ENCODE measurements at places on chromosomes 5 and 9. TPM values are rescaled to one million over a fixed set of nuclear protein-coding genes. Genes with fewer than 3 reads are reported as not detected.

GABRA1 gene
- not detected for total RNA-seq

DNA sequence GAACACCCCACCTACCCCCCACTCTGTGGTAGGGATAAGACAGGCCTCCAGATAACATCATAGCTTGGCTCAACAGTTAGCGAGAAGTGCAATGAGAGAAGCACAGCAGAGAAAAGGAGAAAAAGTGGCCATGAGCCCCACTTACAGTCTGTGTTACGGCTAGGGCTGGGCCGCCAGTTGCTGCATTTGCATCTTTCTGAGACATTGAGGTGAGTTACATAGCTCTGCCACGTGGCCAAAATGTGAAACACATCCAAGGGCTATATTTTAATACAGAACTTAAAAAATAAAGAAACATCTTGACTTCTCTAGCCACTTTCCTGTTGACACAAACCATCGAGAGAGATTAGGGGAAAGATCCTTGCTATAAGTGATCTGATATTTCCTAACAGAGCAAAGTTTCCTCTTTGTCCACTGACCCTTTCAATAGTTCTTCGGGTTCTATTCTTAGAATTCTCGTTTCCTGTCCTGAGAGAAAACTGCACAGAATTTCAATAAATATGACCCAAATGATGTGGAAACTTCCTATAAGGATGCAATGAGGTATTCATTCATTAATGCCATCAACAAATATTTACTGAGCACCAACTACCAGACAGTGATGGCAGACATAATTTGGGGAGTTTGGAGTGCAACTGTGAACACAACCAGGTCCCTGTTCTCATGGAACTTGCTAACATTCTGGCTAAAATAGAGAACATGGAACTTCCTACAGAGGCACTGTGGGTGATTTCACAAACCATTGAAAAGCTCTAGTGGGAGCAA, 3.2 kb upstream of the TLE4 start:
- DNase-seq, result no peak
- no peaks in the 10 kb centered on the region for H3K36me3 ChIP-seq
- peaks cover 35% of the 10 kb centered on the region for H3K27me3 ChIP-seq
- peaks cover 5% of the 10 kb centered on the region for H3K4me1 ChIP-seq
- no peak overlapping the region for H3K4me3 ChIP-seq

DNA sequence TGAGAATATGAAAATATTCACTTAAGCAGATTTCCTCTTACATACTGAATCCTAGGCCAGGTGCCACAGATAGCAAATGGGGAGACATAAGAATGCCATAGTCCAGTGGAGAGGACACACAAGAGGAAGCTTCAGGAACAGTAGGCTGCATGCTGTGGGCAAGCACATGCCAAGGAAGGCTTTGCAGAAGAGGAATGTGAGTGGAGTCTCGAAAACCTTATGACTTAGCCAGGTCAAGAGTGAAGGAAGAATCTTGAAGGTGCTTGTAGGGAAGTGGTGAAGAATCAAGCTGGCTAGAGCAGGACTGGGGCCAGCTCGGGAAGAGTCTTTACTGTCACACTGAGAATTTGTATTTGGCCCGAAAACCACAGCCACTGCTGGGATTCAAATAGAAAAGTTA, 20.4 kb downstream of the RPS23 start:
- no peak overlapping the region for H3K27ac ChIP-seq
- no peaks in the 10 kb centered on the region for H3K4me1 ChIP-seq
- no peaks in the 10 kb centered on the region for H3K27me3 ChIP-seq
- H3K4me3 ChIP-seq, result no peak overlapping the region

TMEM171 gene
- not detected for total RNA-seq

EQTN gene
- total RNA-seq, result not detected

DNA sequence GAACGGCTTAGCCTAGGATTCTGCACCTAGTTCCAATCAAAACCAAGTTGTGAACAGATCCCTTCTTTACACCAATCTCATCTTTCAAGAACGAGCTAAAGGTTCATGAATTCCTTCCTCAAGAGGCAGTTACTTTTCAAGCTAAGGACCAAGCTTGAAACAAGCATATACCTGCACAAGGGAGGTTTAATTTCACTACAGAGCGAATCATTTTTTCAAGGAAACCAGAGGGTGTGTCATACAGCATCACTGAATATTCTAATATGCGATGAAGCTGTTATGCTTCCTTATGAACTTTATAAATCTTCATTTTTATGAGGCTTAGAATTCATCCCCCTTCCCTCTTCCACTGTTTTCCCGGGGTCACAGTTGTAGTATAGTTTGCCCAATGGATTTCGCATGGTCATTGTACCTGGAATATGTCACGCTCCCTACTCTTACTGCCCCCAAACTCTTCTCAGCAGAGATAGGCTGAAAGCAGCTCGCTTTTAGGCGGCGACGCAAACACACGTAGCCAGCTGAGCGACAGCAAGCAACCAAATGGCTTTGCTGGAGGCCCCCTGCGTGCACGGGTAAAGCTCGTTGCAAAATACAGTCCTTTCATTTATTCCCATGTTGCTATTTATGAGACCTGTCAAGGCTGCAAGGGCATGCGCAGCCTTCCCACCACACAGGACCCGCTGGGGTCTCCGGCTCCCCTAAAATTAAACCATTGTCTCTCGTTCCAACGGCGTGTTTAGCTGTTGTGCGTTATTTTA, 832 bp downstream of the LMBRD2 start:
- DNase-seq, result peak; percentile 62
- peak overlapping the region; percentile 90 for H3K4me3 ChIP-seq
- H3K4me1 ChIP-seq, result peaks cover 72% of the 10 kb centered on the region
- peak overlapping the region; percentile 83 for H3K27ac ChIP-seq
- no peaks in the 10 kb centered on the region for H3K27me3 ChIP-seq

DNA sequence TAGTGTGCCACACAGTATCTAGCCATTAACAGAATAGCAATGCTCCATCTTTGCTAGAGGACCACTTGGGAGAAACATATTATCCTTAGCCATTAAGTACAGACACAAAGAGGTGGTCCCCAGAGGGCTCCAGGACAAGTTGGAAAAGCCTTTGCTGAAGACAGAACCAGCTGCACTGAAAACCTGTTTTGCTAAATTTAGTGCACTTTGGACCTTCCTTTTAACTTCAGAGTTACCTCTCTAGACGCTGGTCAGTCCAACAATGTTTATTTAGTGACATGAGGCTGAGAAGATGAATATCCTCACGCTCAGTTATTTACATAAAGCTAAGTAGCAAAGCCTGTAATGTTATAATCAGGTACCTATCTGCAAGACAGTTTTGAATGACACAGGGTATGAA, 265.0 kb upstream of the ZNF608 start:
- H3K27ac ChIP-seq, result no peak overlapping the region
- H3K4me1 ChIP-seq, result peaks cover 25% of the 10 kb centered on the region
- H3K27me3 ChIP-seq, result no peaks in the 10 kb centered on the region
- H3K4me3 ChIP-seq, result no peak overlapping the region
- peak; percentile 5 for DNase-seq

GRCh38 chr5:152592416-152592815, 187.3 kb upstream of the NMUR2 start:
- DNase-seq, result no peak
- no peaks in the 10 kb centered on the region for H3K27me3 ChIP-seq
- no peak overlapping the region for H3K27ac ChIP-seq
- H3K4me1 ChIP-seq, result no peaks in the 10 kb centered on the region
- no peaks in the 10 kb centered on the region for H3K36me3 ChIP-seq
- no peak overlapping the region for H3K4me3 ChIP-seq

GABRA6 gene
- total RNA-seq, result not detected

DNA sequence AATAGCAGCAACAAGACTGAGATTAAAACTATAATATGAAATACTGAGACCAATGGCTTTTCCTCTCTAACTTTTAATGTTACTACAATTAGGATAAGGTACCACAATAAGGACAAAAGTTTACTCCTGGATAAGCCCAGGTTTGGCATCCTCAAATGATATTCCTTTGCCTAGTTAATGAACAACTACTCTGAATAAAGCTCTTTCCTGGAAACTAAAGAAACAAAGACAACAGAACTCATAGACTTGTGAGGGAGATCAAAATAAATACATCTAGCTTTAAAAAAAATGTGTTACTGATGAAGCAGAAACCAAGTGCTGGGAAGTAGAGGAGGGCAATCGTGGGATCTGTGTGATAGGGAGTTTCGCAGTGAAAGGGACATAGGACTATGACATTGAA, 19.3 kb upstream of the RAPGEF6 start:
- H3K27ac ChIP-seq, result peak overlapping the region; percentile 24
- peaks cover 30% of the 10 kb centered on the region for H3K4me1 ChIP-seq
- H3K4me3 ChIP-seq, result no peak overlapping the region
- DNase-seq, result no peak

PCDH12 gene
- total RNA-seq, result not detected

ZNF608 gene
- 0.83 TPM for total RNA-seq

- H3K4me1 ChIP-seq, result no peaks in the 10 kb centered on the region
- no peaks in the 10 kb centered on the region for H3K36me3 ChIP-seq
- no peak overlapping the region for H3K27ac ChIP-seq
- no peaks in the 10 kb centered on the region for H3K27me3 ChIP-seq
Observed at GRCh38 chr9:84996029-84996428, 326.5 kb downstream of the NTRK2 start.

DNA sequence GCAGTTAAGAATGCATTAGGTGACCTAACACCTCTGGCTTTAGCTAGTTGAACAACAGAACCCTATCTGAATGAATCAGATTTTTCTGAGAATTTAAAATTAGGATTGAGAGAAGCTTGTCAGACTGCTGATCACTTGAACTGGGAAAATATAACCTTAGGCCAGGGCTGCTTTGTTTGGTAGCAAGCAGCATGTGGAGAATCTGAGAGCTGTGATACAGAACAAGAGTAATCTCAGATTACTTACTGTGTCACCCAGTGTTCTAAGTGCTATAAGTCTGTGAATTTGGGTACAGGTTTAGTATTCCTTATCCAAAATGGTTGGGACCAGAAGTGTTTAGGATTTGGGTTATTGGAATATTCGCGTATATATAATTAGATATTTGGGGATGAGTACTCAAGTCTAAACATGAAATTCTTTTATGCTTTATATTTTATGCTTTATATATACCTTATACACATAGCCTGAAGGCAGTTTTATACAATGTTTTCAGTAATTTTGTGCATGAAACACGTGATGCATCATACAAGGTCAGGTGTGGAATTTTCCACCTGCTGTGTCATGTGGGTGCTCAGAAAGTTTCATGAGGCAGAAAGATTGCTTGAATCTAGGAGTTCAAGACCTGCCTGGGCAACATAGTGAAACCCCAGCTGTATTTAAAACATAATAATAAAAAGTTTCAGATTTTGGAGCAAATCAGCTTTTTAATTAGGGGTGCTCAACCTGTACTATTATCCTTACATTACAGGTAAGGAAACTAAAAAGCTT, 8.3 kb upstream of the CHD1 start:
- peaks cover 15% of the 10 kb centered on the region for H3K4me1 ChIP-seq
- no peak overlapping the region for H3K27ac ChIP-seq
- no peak overlapping the region for H3K4me3 ChIP-seq
- H3K27me3 ChIP-seq, result no peaks in the 10 kb centered on the region

- peak overlapping the region; percentile 70 for H3K27ac ChIP-seq
- DNase-seq, result peak; percentile 76
- peaks cover 4% of the 10 kb centered on the region for H3K36me3 ChIP-seq
- no peaks in the 10 kb centered on the region for H3K27me3 ChIP-seq
Observed at GRCh38 chr5:139655727-139656271, 7.7 kb downstream of the CXXC5 start.

GRCh38 chr5:1995491-1995890, 112.8 kb upstream of the IRX4 start:
- DNase-seq, result no peak
- H3K27me3 ChIP-seq, result peaks cover 27% of the 10 kb centered on the region
- no peaks in the 10 kb centered on the region for H3K36me3 ChIP-seq
- H3K27ac ChIP-seq, result no peak overlapping the region

CANX gene
- 438 TPM for total RNA-seq

GRCh38 chr5:68924481-68925145, 169.2 kb upstream of the SLC30A5 start:
- H3K4me1 ChIP-seq, result peaks cover 17% of the 10 kb centered on the region
- peak; percentile 86 for DNase-seq
- H3K27ac ChIP-seq, result no peak overlapping the region
- no peaks in the 10 kb centered on the region for H3K36me3 ChIP-seq
- 0 out of 2 replicates have a peak, but pooled peaks cover 2% of the 10 kb centered on the region for H3K27me3 ChIP-seq

GRCh38 chr5:173570321-173571090, 45.9 kb downstream of the BOD1 start:
- H3K27me3 ChIP-seq, result peaks cover 27% of the 10 kb centered on the region
- H3K4me3 ChIP-seq, result no peak overlapping the region
- no peak overlapping the region for H3K27ac ChIP-seq
- no peaks in the 10 kb centered on the region for H3K36me3 ChIP-seq
- DNase-seq, result no peak

BTNL8 gene
- total RNA-seq, result not detected

- H3K36me3 ChIP-seq, result no peaks in the 10 kb centered on the region
- no peak for DNase-seq
- no peaks in the 10 kb centered on the region for H3K27me3 ChIP-seq
- no peak overlapping the region for H3K27ac ChIP-seq
- H3K4me3 ChIP-seq, result no peak overlapping the region
- no peaks in the 10 kb centered on the region for H3K4me1 ChIP-seq
Observed at GRCh38 chr5:111434800-111435199, 77.5 kb downstream of the STARD4 start.

FGD3 gene
- total RNA-seq, result 0.84 TPM

CEL gene
- total RNA-seq, result 1.5 TPM

- 0 out of 2 replicates have a peak overlapping the region, but pooled peaks have one; percentile 15 for H3K4me3 ChIP-seq
- peak overlapping the region; percentile 6 for H3K27ac ChIP-seq
- H3K36me3 ChIP-seq, result no peaks in the 10 kb centered on the region
- no peak for DNase-seq
- H3K27me3 ChIP-seq, result no peaks in the 10 kb centered on the region
Observed at GRCh38 chr5:59037453-59037852, 454.6 kb downstream of the RAB3C start.

- H3K4me1 ChIP-seq, result no peaks in the 10 kb centered on the region
- H3K36me3 ChIP-seq, result no peaks in the 10 kb centered on the region
- H3K4me3 ChIP-seq, result no peak overlapping the region
- no peaks in the 10 kb centered on the region for H3K27me3 ChIP-seq
Observed at GRCh38 chr5:124180299-124180874, 566.1 kb downstream of the ZNF608 start.

DNA sequence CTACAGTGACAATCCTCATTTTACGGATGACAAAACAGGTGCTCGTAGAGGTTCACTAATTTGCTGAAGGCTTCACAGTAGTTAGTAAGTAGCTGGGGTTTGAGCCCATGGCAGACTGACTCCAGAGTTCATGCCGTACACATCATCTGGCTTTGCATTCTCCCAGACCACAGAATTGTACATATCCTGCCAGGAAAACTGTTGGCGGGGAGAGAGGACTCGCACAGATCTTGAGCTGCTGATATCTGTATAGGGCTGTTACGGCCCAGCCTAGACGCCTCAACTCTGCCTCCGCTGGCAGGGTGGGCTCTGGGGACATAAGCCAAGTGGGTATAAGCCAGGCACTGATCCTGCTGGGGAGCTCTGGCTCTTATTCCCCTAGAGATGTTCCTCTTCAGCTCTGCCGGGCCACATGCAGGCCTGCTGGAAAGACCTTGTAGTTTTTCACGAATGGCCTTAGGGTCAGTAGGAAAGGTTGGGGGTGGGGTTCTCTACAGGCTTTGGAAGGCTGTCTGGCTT, 16.3 kb downstream of the LARP1 start:
- H3K4me1 ChIP-seq, result peaks cover 74% of the 10 kb centered on the region
- H3K27ac ChIP-seq, result no peak overlapping the region
- H3K27me3 ChIP-seq, result no peaks in the 10 kb centered on the region
- peaks cover 3% of the 10 kb centered on the region for H3K36me3 ChIP-seq
- H3K4me3 ChIP-seq, result no peak overlapping the region

- H3K27me3 ChIP-seq, result no peaks in the 10 kb centered on the region
- H3K27ac ChIP-seq, result peak overlapping the region; percentile 99
- peaks cover 19% of the 10 kb centered on the region for H3K36me3 ChIP-seq
- peaks cover 97% of the 10 kb centered on the region for H3K4me1 ChIP-seq
- peak; percentile 80 for DNase-seq
- H3K4me3 ChIP-seq, result no peak overlapping the region
Observed at GRCh38 chr9:108889649-108890067, 27.6 kb downstream of the ACTL7A start.

All from HepG2 (cell line).